Stimulated activated CD8-positive, alpha-beta memory T cell treated with anti-CD3 and anti-CD28 coated beads, Interleukin-4, amount 100 ng/mL, for 4 hours (primary cell): ENCODE measurements at places on chromosomes 2 and 18.

- DNase-seq = no peak
Observed at GRCh38 chr2:173124441-173124840, 48.8 kb downstream of the MAP3K20 start.

DNA sequence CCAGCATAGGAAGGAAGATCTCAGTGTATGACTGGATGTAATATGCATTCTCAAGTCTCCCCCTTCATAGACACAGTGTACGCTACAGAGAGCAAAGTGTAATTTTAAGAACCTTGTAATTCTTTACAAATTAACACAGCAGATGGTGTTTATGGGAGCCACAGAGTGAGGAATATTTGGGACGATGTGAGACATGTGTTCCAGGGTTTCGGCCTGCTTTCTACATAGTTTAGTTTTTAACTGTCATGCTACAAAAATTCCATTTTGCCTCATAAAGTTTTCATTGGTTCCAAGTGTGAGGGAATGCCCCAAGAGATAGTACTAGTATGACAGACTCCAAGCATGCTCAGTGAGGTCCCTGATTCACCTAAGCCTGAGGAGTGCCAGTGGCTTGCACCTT is 76.2 kb upstream of the LRRTM1 start:
- DNase-seq = no peak

DNA sequence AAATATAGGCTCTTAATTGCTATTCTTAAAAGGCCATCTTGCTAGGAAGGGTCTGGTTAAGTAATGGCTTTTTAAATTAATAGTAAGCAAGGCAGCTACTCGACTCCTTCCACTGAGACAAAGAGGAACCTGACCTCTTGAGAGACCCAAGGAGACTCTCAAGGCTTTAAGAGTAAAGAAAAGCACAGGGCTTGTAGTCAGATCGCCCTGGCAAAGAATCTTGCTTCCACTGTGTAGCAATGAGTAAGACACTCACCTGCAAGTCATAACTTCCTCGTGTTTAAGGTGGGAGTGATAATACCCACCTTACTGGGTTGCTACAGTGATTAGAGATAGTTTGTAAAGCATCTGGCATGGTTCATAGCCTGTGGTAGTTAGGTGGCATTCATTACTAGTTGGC is 274.5 kb downstream of the TSN start:
- DNase-seq = no peak

GRCh38 chr2:23360571-23361125 is 24.3 kb upstream of the KLHL29 start:
- no peak for DNase-seq

DNA sequence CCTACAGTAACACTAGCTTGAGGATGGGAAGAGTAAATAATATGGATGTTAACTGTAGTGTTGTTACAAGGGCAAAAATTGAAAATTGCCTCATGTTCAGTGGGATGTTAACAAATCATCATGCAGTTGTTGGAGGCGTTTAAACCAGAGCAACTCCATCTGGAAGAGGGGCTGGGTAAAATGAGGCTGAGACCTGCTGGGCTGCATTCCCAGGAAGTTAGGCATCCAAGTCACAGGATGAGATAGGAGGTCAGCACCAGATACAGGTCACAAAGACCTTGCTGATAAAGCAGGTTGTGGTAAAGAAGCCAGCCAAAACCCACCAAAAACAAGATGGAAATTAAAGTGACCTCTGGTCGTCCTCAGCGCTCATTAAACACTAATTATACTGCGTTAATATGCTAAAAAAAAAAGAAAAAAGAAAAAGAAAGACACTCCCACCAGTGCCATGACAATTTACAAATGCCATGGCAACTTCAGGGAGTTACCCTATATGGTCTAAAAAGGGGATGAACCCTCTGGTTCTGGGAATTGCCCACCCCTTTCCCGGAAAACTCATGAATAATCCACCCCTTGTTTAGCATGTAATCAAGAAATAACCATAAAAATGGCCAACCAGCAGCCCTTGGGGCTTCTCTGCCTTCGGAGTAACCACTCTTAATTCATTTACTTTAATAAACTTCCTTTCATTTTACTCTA is 101.4 kb downstream of the MYO5B start:
- no peak for DNase-seq

GRCh38 chr2:32363597-32363996 is 6.8 kb downstream of the BIRC6 start:
- DNase-seq = no peak

DNA sequence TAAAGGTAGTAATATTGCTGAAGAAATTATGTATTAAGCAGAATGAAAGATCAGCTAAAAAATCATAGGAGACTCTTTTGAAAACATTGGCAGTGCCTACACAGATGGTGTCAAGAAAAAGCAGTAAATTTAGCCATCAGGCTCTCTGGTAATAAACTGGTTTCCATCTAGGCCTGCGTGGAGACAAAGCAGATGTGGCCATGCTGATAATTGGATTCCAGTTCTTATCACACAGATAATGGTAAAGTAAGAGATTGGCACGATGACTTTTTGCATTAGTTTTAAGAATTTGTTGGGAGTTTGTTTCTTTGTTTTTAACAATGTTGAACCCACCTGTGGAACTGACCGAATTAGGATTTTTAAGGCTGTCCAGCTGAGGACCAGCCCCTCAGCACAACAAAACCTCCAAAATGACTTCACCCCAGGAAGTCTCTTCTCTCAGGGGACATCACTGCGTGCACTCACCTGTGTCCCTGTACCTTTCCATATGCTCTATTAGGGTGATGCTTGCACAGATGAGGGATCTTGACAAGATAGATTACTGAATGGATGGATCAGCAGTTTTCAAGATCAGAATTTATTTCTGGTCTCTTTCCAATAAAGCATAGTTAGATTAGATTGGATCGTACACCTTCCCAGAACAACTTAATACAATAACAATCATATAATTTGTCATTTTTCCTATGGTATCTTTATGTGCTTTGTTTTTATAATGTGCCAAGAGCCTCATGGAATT is 69.1 kb upstream of the DNAJC10 start:
- no peak for DNase-seq

- no peak for DNase-seq
Observed at GRCh38 chr2:74424139-74424992, 2.8 kb downstream of the WDR54 start.

GRCh38 chr18:54515149-54515548 is 75.9 kb upstream of the DYNAP start:
- DNase-seq = no peak
